T1000 (cell line): ENCODE measurements at places on chromosomes 11 and 22.

DNA sequence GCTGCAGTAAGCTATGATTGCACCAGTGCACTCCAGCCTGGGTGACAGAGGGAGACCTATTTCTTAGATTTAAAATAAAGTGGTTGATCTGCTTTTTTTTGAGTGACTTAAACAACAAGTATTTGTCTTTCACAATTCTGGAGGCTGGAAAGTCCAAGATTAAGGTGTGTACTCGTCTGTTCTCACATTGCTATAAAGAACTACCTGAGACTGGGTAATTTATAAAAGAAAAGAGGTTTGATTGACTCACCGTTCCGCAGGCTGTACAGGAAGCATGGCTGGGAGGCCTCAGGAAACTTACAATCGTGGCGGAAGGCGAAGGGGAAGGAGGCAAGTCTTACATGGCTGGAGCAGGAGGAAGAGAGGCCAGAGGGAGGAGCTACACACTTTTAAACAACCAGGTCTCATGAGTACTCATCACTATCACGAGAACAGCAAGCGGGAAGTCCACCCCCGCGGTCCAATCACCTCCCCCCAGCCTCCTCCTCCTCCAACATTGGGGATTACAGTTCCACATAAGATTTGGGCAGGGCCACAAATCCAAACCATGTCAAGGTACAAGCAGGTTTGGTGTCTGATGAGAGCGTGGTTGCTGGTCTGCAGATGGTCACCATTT lies 19.7 kb upstream of the OSBPL5 start:
- DNase-seq = no peak

GRCh38 chr11:2789331-2789730 lies 89.5 kb upstream of the KCNQ1OT1 start:
- no peak for DNase-seq

- no peak for DNase-seq
These were observed 7.2 kb downstream of the SNAP29 start for GRCh38 chr22:20865875-20866445.

GRCh38 chr11:33761471-33761870 lies 12.8 kb downstream of the FBXO3 start:
- no peak for DNase-seq

DNA sequence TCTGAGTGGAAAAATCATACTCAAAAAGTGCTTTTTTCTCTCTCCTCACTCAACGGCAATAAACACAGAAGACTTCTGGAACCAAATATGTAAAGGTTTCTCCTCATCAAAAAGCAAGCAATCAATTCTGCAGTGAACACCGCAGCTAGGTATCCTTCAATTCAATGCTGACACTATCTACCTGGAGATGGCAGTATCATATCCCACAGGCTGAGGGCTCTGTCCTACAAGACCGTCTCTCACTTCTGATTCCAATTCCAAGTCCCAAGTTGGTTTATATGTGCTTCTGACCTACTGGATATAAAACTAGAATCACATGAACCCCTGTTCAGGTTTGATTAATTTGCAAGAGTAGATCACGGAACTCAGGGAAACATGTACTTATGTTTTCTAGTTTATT lies 59.7 kb upstream of the LUZP2 start:
- no peak for DNase-seq

GRCh38 chr11:72675221-72675620 lies 999 bp upstream of the PDE2A start:
- DNase-seq = no peak

GRCh38 chr11:94125407-94126115 lies 3.1 kb upstream of the PANX1 start:
- DNase-seq = no peak

DNA sequence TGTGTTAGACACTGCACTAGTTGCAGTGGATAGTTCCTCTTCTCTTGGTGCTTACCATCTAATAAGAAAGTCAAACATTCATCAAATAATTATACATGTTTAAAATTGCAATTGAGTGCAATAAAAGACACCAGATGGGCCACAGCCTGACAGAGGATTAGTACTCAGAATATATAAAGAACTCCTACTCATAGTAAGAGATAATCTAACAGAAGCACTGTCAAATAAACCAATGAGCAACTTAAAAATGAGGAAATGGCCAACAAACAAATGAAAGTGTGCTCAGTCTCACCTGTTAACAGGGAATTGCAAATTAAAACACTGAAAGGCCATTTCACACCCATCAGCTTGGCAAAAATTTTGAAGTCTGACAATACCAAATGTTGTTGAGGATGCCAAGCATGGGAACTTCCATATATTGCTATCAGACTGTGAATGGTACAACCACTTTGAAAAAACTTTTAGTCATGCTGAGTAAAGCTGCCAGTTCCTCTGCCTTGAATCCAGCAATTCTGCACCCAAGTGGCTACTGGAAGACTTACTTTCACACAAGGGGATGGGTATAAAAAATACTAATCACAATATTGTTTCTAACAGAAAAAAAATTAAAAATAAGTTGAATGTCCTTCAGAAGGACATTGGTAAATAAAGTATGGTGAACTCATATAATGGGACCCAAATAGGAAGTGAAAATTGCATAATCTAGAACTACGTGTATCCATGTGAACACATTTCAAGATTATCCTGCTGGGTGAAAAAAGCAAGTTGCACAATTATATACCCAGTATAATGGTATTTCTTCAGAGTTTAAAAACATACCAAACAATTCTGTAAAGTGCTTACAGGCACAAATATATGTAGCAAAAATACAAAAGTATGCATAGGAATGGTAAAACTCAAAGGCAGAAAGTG lies 41.4 kb upstream of the CREB3L1 start:
- no peak for DNase-seq
